ENCODE measurements at places on chromosomes 1 and 21.

GRCh38 chr1:40423264-40423642, 27.0 kb upstream of the ZFP69B start:
- DNase-seq, result no peak

- no peak for DNase-seq
Observed at GRCh38 chr1:244114892-244115291, 63.8 kb downstream of the ZBTB18 start.

DNA sequence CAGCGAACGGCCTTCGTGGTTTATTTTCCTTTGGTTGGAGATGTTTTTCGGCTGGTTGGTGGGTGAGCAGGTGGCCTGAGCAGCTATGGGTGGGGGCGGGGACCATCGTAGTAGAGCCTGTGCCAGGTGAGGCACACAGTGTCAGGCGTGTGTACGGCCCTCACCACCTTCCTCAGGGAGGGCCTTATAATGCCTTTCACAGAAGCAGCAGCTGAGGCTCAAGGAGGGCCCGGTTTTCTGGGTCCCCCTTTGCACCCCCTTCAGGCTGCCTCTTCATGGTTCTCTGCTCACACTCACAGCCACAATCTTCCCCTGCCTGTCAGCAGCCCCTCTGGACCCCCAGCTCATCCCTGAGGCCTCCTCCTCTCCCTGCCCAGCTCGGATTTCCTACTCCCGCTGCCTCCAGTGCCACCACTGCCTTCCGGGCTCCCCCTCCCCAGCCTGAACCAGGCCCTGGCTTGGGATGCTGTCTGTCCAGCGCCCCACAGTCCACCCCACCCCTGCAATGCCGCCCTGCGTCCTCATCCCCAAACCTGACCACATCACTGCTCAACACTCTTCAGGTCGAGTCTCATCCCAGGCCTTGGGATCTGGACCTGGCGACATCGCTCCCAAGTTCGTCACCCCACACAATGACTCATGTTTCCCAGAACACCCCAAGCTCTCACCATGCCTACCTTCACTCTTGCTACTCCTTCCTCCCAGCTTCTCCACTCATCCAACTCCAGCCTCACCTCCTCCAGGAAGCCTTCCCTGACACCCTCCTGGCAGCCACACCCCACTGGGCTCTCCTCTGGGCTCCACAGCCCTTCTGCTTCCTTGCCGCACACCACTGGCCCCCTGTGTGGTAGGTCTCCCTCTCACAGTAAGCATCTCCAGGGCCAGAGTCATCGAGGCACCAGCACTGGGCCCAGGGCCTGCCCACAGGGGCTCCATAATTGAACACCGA, 53.9 kb downstream of the DMRTB1 start:
- no peak for DNase-seq

- no peak for DNase-seq
Observed at GRCh38 chr1:196873385-196873784, 14.5 kb upstream of the CFHR4 start.

- DNase-seq, result no peak
Observed at GRCh38 chr1:100164216-100164615, 13.8 kb downstream of the LRRC39 start.

- no peak for DNase-seq
Observed at GRCh38 chr1:213987422-213987926, 299 bp upstream of the PROX1 start.
